ENCODE measurements at places on chromosomes 3 and 15.

- no peak for DNase-seq
Observed at GRCh38 chr3:50374363-50375257, 15.3 kb upstream of the TMEM115 start.

GRCh38 chr15:79858469-79858868 is 38.3 kb downstream of the MTHFS start:
- no peak for DNase-seq

GRCh38 chr3:52088445-52089367 is 32.3 kb upstream of the DUSP7 start:
- no peak for DNase-seq

DNA sequence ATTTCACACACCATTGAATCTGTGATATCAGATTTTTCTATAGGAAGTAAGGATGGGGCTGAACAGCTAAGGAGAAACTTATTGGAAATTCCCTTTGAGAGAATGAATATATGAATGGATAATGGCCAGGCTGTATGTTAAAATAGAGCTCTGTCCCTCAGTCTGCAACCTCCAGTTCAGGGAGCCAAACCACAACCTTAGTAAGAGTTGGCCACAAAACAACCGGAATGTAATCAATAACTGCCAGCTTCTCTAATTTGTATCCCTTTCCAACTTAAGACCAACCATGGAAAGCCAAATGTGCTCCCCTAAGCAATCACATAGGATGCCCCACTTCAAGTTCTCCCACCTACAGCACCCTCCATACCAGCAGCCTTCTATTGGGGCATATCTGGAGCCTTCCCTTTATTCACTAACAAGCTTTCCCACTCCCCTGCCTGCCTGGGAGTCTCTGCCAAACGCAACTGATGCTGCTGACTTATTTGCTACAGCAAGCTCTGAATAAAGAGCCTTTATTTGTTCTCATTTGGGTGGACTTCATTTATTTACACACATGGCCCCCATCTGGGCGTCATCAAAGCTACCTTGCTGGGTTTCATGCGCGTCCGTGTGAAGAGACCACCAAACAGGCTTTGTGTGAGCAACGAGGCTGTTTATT is 75.4 kb upstream of the LARS2 start:
- no peak for DNase-seq

- DNase-seq = peak; percentile 90
Observed at GRCh38 chr15:45635191-45635638, 386 bp downstream of the SQOR start.

DNA sequence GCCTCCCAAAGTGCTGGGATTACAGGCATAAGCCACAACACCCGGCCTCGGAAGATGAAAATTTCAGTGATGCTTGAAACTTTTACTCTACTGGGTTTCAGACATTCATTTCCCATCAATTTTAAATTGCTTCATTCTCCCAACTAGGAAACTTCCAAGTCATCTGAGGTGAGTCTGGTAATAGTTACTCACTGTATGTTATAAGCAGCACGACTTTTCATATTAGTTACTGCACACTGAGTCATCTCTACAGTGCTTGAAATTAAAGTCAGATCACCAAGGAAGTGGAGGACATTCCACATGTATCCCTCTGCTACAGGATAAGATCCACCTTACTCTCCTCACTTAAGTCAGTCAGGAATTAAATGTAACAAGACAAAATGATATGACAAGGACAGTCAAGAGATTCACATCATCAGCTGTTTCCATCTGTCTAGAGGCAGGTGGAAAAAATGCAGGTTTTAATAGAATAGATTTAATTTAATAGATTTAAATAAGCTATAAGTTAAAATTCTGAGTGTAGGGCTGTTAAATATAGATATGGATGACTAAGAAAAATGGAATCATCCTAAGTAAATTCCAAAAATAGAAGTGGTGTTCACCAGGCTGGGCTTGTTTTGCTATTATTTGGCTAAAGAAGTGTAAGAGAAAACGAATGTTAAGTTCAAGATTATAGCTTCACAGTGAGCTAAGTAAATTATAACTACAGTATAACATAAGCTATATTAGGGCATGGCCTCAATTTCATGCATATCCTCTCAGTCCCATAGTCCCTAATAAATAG is 104.4 kb downstream of the TMCO5A start:
- DNase-seq = no peak

DNA sequence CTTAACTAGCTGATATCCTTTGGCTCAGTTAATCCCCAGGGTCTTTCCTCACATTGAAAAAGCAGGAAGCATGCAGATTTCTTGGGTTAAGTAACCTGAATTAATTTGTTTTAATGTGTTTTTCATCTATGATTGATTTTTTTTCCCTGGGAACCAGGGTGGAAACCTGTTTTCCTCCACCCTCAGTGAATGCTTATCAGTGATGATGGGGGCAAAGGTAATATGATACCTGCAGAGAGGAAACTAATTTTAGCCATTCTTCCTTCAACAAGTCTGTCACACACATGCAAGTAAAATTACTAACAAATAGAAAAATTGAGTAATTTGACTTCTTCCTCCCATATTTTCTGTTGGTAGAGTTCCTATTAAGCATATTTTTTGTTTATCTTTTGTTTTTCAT is 5.9 kb downstream of the CASR start:
- no peak for DNase-seq

- no peak for DNase-seq
Observed at GRCh38 chr3:32703491-32703972, 18.5 kb downstream of the CNOT10 start.

DNA sequence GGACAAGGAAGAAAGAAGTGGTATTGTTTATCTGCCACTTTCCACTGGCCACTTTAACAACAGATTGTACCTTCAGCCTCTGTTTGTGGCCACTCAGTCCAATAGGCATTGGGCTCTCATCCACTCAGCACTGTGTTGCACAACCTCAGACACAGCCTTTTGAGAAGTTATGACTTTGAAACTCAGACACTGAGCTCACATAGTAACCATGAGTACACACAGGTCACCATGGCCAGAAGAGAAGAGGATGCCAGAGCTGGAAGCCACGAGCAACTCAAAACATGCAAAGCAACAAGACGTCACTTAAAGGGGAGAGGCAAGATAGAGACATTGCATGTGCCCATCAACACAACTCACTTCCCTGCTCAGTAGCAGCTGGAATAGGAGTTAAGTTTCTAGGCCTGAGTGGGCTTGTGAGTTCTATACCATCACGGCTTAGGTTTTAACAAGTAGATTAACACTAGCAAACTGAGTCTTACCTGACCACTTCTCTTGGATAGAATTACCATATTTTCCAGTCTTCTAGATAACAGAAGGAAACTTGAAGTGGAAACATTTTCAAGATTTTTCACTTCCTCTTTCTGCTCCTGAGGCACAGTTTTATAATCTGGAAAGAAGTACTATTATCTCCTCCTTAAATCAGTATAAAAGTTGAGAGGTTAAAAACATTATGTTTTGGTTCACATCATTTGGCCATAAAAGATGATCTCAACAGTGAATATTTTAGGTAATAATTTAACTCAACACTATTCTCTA is 103.5 kb downstream of the IMPG2 start:
- peak; percentile 85 for DNase-seq

DNA sequence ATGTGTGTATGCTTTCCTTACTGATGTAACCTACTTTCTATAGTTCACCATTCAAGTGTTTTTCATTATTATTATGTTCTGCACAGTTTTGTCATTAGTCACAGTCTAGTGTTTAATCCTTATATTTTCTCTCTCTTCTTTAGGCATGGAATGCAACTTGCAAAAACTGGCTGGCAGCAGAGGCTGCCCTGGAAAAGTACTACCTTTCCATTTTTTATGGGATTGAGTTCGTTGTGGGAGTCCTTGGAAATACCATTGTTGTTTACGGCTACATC is 6.9 kb downstream of the SUCNR1 start:
- no peak for DNase-seq

GRCh38 chr3:138384531-138384930 is 36.2 kb downstream of the MRAS start:
- no peak for DNase-seq

DNA sequence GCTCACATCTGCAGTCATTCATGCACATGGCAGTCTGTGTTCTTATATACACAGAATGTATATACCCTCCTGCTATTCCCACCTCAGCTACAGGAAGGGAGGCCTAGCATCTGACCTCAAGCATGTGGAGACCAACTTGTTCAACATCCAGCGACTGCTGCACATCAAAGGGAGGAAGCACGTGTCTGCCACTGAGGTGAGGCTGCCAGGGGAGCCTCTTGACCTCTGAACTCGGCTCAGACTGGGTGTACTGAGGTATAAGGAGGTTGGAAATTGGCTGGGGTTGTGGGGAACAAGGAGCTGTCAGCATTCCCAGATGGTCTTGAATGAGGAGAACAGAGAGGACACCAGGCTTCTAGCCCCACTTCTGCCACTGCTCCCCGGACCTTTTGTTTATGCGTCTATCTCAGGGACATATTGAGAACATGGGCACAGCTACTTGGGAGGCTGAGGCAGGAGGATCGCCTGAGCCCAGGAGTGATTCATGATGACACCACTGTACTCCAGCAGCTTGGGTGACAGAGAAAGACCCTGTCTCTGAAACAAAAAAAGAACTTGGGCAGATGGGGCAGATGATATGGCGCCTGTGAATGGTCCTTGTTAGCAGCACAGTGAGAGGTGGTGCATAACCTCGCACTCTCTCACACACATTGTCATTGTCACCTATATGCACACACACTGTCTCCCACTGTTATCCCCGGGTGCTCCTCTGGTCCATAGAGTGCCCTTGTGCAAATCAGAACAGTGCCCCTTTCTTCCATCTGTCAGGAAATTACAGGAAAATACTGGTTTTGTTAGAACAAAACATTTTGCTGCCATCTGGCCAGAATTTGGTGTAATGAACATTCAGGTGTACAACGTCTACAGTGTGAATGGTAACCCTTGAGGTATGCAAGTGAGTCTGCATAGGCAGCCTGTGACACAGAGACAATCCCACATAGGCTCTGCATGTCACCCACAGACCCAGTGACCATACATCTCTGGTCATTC is 5.4 kb downstream of the VILL start:
- DNase-seq = peak; percentile 58

GRCh38 chr15:101698314-101698713 is 26.0 kb downstream of the TARS3 start:
- DNase-seq = no peak

DNA sequence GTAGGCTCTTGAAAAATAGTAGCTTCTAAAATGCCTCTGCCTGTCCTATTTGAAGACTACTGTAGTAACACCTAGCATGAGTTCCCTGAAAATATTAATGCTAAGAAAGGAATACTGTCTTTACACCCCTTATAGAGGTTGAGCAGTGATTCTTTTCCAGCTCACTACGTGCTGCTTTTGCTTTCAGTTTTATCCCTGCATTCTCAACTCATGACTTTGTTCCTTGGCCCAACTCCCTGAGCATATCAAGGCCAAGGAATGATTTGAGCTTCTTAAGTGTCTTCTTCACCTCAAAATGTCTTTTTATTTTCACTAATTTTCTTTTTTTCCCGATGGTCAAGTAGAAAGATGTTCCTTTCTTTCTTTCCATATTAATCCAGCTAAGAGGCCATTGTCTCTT is 16.5 kb upstream of the P2RY13 start:
- DNase-seq = no peak

- DNase-seq = no peak
Observed at GRCh38 chr3:149343951-149344350, 10.5 kb upstream of the TM4SF18 start.

DNA sequence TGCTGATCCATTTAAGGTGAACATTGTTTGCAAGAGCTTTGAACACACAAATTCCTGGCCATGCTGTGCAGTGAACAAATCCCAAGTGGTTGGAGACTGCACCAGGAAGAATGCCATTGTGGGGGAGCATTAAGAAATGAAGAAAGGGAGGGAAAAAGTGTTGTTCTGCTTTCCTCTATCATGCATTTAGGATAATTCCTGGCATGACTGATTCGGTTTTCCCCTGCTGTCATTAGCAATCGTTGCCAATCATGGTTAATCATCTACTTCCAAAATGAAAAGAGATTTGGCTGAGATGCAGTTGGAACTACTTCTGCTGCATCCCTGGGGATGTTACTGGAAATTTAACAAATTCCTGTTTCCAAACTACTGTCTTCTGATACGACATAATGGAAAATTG is 73.7 kb upstream of the ZPLD1 start:
- DNase-seq = no peak

GRCh38 chr3:172313671-172314070 is 134.6 kb downstream of the GHSR start:
- DNase-seq = no peak

- DNase-seq = no peak
Observed at GRCh38 chr3:16666206-16666605, 61.0 kb upstream of the DAZL start.

DNA sequence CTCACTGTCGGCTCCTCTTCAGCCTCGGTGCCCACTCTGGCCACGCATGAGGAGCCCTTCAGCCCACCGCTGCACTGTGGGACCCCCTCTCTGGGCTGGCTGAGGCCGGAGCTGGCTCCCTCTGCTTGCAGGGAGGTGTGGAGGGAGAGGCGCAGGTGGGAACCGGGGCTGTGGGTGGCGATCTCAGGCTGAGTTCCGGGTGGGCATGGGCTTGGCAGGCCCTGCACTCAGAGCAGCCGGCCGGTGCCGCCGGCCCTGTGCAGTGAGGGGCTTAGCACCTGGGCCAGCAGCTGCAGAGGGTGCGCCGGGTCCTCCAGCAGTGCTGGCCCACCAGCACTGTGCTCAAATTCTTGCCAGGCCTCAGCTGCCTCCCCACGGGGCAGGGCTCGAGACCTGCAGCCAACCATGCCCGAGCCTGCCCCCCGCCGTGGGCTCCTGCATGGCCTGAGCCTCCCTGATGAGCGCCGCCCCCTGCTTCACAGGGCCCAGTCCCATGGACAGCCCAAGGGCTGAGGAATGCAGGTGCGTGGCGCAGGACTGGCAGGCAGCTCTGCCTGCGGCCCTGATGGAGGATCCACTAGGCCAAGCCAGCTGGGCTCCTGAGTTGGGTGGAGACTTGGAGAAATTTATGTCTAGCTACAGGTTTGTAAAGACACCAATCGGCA is 899.1 kb downstream of the SI start:
- DNase-seq = no peak

DNA sequence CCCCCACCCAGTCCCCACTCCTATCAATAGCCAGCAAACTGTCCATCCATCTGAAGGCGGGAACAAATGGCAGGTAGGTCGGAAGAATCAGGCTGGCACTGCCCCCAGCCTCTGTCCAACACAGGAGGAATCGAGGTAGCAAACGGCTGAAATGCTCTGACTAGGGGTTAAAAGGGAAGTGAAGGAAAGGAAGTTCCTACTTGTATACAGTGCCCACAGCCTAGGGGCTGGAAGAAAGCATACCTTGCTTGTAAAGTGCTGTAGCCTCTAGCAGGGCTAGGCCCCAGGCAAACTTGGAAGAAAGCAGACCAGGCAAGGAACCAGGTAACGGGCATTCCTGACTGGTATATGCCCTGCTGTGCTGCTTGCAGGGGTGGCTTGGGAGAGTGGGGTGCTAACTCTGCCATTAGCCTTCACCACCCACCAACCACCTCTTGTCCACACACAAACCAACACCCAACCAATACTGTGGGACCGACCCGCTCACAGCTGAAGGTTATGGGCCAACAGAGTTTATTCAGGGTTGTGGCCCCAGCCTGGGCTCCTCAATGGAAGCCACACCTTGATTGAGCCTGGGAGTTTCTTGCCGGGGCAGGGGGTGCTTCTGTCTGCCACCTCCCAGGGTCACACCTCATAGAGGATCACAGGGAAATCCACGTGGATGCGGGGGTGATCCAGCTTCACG is 2.4 kb downstream of the TUSC2 start:
- DNase-seq = no peak

Measured in sigmoid colon (tissue), 7 donors.